Spleen (tissue), 13 donors: ENCODE measurements at places on chromosomes 6 and 20.

GRCh38 chr20:41650231-41650948 lies 32.2 kb upstream of the CHD6 start:
- no peak for DNase-seq

DNA sequence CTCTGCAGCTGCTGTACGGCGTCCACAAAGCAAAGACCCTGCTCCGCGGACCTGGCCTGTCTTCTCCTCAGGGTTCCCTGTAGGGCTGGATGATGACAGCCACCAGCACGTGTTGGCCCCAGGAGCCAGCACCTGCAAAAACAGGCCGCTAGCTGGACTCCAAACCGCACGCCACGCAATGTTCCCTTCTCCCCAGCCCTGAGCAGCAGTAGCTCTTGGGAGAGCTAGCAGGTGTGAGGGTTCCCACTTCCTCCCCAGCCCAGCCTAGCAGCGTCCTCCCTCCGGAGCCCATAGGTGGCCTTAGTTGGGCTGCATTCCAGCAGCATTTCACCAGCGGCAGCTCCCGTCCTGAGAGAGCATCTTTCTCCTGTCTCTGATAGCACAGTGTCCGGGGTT lies 42.3 kb downstream of the DACT2 start:
- DNase-seq = peak; percentile 68

GRCh38 chr20:22412977-22413868 lies 171.1 kb downstream of the FOXA2 start:
- no peak for DNase-seq

GRCh38 chr6:49517919-49518318 lies 18.2 kb downstream of the GLYATL3 start:
- no peak for DNase-seq

DNA sequence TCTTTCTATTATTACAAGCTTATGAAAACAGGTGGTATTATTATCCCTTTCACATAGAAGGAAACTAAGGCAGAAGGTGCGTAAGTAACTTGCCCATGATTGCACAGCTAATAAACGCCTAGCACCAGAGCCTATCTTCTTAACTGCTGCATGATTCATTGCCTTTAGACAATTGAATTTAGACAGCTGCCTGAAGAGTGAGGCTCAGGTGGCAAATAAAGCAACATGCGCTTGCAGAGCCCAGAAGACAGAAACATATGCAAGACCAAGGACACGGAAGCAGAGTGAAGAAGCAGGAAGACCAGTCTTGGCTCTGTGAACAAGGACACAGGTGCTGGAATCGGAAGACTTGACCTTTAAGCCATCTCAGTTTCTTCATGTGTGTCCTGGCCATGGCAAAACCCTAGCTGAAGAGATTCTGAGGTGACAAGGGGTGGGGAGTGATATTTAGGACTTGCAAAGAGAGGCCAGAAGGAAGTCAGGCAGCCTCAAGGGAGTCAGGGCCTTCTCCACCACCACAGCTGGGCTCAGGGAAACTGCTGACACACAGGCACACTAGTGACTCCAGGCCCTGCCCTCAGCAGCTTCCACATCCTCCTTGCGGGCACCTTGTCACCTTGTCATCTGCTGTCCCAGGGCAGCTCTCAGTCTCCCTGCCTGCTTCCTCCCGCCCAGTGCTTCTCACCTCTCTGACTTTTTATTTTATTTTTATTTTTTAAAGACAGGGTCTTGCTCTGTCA lies 91.7 kb upstream of the SLC22A16 start:
- no peak for DNase-seq

DNA sequence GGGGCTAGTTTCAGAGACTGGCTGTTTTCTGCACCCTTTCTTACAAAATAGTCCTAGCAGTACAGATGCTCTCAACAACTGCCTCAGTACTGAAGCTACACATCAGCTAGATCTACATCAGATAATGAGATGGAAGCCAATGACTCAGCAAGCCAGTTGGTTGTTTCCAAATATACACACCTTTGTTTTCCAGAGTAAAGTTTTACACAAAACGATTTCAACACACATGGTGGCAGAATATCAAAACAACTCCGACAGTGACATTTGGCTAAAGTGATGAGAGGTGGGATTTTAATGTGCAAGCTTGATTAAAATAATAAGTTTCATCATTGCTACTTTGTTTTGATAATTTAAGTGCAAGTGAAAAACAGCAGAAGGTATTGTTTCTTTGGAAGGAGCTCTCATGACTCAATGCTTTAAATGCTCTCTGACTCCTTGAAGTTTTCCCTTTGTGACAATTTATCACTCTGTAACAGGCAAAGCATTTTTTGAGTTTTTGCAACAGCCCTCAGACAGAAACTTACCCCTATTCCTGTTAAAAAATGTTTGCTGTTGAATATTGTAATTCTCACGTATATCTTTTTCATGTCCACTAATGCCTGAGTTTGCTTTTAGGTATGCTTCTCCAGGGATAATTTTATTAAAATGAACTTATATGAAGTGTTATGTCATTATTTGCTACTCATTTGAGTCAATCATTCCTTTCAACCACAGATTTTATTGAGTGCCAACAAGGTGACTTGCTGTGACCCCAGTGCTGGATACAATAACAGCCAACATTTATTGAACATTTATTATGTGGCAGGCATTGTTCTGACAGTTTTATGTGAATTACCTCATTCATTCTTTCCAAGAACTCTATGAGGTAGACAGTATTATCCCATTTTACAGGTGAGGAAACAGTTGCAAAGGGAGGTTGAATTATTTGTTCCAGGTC lies 882.0 kb downstream of the TFAP2A start:
- DNase-seq = no peak

DNA sequence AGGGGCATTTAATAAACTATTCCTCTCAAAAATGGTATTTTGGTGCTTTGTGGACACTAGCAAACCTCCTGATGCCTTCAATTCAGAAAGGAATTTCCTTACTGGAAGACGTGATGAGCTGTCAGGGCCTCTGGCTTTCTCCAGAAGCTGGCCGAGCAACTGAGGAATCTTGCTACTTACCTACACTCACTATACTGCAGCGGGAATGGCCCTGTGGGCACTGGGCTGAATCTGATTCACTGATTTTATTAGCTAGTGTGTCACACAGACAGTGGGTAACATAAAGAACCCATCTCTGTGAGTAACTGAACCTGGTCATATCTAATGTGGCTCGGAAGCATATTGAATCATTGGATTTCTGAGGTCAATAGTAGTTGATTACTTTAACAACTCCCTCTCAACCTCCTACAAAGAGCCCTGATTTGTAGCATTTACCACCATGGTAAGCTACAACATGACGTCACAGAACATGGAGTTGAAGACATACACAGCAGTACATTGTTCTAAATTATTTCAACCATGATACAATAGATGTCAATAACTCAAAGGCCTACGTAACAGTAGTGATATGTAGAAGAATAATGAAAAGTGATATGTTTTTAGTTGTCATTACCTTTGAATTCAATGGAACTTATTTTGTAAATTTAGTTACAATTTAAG lies 232.1 kb downstream of the SYNE1 start:
- no peak for DNase-seq

DNA sequence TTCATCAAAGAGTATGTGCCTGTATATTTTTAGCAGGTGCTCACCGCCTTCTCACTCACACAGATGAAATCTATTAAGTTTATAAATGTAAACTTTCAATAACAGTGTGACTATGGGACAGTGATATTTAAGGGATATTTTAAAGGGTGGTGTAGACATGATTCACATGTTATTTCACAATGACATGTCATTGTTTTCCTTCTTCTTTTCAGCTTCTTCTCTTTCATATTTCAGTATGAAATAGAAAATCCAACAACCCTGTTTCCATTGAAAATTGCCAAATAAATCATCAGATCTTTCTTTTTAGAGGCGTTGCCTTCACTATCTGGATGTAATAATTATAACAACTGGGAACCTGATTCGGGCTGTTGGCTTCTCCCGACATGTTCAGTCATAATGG lies 54.8 kb downstream of the PFDN4 start:
- no peak for DNase-seq
